ENCODE measurements at places on chromosomes 13 and 19.

GRCh38 chr13:42331009-42331408 lies 59.1 kb downstream of the AKAP11 start:
- no peak for DNase-seq

- DNase-seq: no peak
Measured at GRCh38 chr13:83752141-83752540, 130.1 kb downstream of the SLITRK1 start.

GRCh38 chr13:22812793-22813192 lies 368.0 kb upstream of the SGCG start:
- DNase-seq: no peak

GRCh38 chr13:35791184-35791851 lies 314.8 kb upstream of the MAB21L1 start:
- DNase-seq: no peak

GRCh38 chr13:104592127-104592526 lies 1525.9 kb upstream of the SLC10A2 start:
- DNase-seq: no peak

- DNase-seq: no peak
Measured at GRCh38 chr13:37277007-37277406, 171.5 kb upstream of the CSNK1A1L start.

- no peak for DNase-seq
Measured at GRCh38 chr19:47658431-47659348, 49.8 kb downstream of the BICRA start.

DNA sequence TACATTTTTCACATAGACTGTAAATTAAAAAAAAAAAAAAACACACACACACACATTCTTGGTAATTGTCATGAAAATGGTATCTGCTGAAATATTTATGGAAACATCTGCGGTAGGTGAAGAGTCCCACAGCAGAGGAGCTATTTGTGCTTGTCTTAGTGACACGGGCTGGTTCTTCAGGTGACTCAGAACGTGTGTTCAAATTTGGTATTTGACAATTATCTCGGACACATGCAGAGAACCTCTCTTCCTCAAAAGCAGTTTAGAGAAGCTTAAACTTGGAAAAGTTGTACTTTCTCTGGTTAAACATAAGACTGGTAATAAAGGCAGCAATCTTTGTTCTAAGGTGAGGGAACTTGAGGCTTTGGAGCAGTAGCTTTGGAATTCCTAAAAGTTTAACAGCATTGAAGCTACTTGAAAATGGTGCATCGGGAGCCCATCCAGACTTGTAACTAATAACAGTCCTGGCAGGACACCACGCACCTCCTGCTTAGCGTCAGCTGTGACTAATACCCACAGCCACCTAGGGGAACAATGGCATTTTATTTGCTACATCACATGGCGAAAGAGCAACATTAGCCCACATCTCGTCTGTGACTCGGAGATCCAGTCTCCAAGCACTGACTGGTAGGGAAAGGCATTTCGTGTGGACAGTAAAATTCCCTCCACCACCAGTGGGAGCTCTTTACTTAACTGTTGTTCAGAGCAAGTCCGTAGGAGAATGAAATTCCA lies 1505.1 kb upstream of the SLC10A2 start:
- no peak for DNase-seq

- DNase-seq: no peak
Measured at GRCh38 chr19:40336601-40336900, 11.6 kb downstream of the C19orf47 start.

GRCh38 chr13:44336934-44337333 lies 36.7 kb upstream of the SERP2 start:
- DNase-seq: no peak

DNA sequence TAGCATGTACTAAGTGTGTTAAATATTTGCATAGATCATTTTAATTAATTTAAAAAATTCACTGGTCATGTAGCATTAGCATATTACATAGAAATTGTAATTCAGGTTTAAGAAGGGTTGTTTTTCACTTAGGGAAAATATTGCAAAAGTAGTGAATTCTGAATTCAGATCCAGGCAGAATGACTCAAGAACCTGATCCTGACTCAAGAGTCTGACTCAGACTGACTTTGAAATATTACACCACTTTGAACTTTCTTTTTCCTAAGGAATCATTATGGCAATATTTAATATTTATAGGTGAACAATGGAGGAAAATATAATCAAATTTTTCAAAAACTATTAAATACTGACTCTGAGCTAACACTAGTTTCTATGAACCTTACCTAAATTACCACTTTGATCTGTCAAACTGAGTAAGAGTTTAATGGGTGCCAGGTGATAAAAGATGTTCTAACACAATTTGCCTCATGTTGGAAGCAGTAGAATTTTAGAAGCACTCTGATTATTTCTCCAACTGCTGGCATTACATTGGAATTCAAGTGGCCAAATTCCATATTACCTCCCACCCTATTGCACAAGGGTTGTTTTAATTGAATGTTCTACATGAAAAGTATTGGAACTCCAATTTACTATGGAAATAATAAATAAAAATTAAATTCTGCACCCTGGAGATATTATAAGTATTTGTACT lies 261.6 kb downstream of the SLITRK1 start:
- DNase-seq: no peak

- no peak for DNase-seq
Measured at GRCh38 chr13:22198001-22198400, 527.1 kb downstream of the FGF9 start.

DNA sequence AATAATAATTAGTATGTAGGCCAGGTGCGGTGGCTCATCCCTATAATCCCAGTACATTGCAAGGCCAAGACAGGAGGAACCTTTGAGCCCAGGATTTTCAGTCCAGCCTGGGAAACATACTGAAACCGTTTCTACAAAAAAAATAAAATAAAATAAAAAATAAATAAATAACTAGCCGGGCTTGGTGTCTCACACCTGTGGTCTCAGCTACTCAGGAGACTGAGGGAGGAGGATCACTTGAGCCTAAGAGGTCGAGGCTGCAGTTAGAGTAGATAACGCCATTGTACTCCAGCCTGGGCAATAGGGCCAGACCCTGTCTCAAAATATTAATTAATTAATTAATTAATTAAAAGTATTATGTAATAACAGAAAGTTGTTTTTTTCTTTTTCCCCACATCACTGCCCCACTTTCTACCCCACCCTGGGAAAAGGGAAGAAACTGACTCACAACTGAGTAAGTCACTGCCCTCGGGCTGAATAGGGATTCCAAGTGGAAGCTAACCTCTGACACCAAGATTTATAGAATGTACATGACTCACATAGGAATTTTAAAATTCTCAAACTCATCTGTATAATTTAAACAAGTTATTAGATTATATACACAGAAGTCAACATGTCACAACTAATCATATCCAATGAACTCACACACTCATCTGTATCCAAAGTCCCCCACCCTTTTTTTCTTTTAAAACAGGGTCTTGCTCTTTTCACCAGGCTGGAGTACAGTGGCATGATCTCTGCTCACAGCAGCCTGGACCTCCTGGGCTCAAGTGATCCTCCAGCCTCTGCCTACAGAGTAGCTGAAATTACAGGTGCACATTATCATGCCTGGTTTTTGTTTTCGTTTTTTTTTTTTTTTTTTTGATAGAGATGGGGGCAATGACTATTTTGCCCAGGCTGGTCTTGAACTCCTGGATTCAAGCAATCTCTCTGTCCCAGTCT lies 12.5 kb downstream of the ZNF611 start:
- DNase-seq: no peak

- DNase-seq: no peak
Measured at GRCh38 chr13:68808456-68808855, 1299.2 kb upstream of the ATXN8OS start.

GRCh38 chr13:93872376-93872775 lies 607.1 kb downstream of the DCT start:
- no peak for DNase-seq

DNA sequence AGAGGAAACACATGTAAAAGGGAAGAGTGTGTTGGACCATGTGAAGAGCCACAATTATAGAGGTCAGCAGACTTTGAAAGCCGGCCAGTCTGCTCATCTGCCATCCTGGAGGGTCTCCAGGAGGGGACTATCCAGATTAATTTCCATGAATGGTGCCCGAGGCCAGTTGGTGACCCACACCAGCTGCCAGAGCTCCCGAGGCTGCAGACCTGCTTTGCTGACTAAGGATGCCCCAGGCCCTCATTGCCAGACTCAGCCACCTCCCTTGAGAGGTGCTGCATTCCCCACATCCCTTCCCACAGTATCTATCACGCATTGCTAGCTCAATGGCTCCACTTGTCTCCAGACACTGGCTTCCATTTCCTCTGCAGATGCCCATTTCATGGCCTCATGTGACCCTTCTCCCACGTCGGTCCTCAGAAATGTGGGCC lies 110.3 kb downstream of the NALCN start:
- no peak for DNase-seq

DNA sequence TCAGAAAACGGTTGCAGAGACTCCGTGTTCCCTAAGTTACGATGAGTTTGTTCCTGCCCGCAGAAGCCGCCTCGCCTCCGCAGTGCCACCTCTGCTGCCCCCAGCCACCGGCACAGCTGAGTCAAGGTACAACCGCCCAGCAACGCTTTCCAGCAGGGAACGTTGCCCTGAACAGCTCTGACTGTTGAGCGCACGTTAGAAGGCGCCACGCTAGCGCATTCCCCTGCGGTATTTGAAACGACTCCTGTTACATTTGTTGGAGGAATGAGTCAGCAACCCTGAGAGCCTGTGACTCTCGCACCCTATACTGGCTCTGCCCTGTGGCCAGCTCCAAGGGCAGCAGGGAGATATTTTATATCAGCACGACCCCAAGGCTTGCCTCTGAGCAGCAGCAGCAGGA lies 302.8 kb downstream of the TEX29 start:
- no peak for DNase-seq

DNA sequence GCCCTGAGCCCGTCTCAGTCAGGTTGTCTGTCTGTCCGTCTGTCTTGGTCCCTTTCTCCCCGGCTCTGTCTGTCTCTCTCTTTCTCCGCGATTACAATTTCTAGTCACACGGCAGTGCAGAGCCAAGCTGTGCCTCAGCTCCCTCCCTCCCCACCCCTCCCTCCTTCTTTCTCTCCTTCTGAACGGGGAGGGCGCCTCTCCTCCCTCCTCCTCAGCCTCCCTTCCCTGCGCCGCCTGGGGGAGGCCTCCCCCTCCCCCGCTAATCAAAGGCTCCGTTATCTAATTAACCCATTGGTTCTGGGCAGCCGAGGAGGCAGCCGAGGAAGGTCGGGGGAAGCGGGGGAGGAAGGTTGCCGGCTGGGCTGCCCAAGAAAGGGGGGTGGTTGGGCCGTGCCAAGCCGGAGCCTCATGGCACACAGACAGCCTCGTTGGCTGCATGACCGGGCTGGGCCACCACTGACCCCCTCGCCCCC lies 16.5 kb downstream of the LRRC4B start:
- DNase-seq: no peak

GRCh38 chr19:437041-437440 lies 23.8 kb downstream of the SHC2 start:
- no peak for DNase-seq

DNA sequence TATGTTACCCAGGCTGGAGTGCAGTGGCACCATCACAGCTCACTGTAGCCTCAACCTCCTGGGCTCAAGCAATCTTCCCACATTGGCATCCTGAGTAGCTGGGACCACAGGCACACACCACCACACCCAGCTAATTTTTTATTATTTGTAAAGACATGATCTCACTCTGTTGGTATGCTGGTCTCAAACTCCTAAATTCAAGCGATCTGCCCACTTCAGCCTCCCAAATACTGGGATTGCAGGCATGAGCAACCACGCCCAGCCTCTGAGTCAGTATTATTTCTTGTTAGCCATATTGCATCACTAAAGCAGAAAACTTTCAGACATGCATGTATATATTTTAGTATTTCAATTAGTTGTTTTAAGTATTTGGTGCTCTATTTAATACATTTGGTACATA lies 376.4 kb downstream of the GPC6 start:
- no peak for DNase-seq

GRCh38 chr19:55688422-55689218 lies 13.6 kb downstream of the EPN1 start:
- no peak for DNase-seq

DNA sequence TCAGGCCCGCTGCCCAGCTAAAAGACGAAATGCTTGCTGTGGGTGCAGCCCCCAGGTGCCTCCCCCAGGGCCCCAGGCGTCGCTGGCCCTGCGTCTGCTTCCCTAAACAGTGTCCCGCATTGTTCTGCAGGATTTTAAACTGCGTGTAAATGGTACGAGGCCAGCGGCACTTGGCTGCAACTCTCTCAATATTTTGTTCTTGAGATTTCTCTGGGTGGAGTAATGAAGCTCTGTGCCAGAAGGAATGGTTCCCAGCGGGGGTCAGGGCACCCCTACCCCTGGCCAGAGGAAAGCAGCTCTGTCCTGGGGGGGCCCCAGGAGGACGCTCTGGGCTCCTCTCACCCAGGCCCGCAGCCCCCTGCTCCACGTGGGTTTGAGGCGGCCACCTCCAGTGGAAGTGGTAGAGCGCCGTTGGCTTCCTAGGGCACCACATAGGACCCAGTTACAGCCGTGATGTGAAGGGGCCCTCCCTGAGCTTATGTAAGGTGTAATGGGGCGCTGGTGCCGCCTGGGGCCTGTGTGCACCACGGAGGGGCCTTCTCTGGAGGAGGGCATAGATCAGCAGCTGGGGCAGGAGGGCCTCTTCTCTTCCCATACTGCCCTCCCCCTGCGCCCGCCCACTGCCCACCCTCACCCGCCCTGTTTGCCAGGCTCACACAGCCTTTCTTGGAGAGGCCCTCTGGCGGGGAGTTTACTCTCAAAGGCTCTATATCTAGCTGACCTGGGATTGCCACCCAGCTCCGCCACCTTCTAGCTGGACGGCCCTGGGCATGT lies 19.8 kb downstream of the PAK4 start:
- DNase-seq: no peak

GRCh38 chr19:3125900-3126524 lies 9.8 kb upstream of the GNA15 start:
- DNase-seq: peak; percentile 49

GRCh38 chr19:51142119-51142518 lies at the start of gene SIGLEC7:
Gene SIGLEC7 (plus strand): TSS chr19:51142301. CDS start chr19:51142370, 69 bp downstream.
- no peak for DNase-seq

- no peak for DNase-seq
Measured at GRCh38 chr13:30191491-30192100, 115.8 kb downstream of the KATNAL1 start.

DNA sequence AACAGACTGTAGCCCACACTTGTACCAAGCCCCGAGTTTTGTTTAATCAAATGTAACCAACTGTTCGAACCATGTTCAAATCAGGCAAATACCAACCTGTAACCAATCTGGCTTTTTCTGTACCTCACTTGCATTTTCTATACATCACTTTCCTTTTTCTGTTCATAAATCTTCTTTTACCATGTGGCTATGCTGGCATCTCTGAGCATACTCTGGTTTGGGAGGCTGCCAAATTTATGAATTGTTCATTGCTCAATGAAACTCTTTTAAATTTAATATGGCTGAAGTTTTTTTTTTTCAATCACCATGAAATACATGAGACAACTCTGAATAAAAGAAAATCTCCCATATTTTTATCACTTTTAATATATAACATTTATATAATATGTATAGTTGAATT lies 256.1 kb downstream of the SLITRK6 start:
- no peak for DNase-seq

DNA sequence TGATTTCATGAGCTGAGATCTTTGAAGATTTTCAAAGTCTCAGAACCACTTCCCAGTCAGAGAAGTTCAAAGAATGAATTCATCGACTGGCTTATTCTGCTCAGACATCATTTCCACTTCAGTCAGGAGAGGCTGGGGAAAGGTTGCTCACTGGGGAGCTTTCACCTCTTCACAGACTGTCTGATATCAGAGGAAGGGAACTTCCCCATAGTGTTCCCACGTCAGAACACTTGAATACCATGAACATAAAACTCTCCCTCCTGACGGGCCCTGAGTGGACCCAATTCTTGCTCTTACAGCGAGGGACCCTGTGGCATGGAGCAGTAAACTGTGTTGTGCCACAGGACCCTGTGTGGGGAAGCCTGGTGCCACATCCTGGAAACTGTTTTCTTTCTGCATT lies 492.6 kb downstream of the COG6 start:
- DNase-seq: no peak

Data from stimulated activated CD4-positive, alpha-beta T cell treated with anti-CD3 and anti-CD28 coated beads, TNF-alpha, amount 100 ng/mL, for 24 hours (primary cell).